NCI-H1930 (cell line): ENCODE measurements at places on chromosomes 7 and 10.
A peak's percentile ranks its signal among the peaks of the same experiment; 100 is the strongest.

- no peak for DNase-seq
These were observed 78.5 kb upstream of the GATAD1 start for GRCh38 chr7:92368741-92369140.

DNA sequence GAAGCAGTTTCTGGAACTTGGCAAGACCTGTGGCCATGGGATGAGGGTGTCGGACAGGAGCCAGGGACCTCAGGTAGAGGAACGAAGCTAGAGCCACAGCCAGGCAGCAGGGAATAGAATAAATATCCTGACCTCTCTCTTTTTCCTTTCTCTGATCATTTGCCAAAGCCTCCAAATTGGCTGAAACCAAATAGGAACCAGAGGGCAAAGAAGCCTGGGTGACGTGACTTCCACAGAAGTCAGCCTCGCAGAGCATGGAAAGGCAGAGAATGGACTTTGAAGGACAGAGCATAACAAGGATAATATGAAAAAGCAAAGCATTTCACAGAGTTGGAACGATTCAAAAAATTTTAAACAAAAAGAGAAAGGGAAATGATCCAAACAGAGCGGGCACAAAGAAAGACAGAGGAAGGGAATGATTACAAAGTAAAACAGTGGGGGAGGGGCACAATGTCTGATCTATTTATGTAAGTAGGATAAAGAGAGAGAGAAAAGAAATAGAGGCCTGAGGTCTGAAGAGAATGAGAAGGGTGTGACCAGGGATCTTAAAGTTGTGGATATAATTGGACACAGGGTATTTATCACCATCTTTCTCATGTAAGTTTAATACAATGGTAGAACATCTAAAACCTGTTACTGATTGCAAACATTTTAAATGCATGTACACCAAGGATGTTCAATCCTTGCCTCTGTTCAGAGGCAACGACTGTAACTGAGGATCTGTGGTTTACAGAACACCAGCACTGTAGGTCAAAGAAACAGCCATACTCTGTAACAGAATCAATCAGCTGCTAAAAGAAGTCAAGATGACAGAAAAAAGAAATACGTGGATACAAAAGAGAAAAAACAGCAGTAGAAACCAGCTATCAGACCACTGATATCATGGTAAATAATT is 4.5 kb upstream of the ZEB1 start:
- DNase-seq, result no peak

- DNase-seq, result no peak
These were observed 18.7 kb downstream of the C10orf105 start for GRCh38 chr10:71700731-71701368.

- DNase-seq, result no peak
These were observed 1.5 kb upstream of the ELN start for GRCh38 chr7:74026406-74026902.

DNA sequence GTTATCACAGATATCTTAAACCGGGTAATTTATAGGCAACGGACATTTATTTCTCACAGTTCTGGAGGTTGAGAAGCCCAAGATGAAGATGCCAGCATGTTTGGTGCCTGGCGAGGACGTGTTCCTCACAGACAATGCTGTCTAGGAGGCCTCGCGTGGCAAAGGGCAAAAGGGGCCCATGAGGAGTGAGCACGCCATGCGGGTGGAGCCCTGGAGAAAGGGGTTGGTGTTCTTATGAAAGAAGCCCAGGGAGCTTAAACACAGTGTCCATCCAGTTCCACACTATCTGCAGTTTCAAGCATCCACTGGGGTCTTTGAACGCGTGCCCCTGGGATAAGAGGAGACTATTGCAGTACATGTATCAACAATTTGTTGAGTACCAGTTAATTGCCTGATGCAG is 51.4 kb downstream of the CXCL12 start:
- DNase-seq, result no peak

- DNase-seq, result no peak
These were observed 92.3 kb downstream of the RNF216 start for GRCh38 chr7:5689118-5689517.

GRCh38 chr10:18145652-18146051 is 5.4 kb downstream of the CACNB2 start:
- no peak for DNase-seq

DNA sequence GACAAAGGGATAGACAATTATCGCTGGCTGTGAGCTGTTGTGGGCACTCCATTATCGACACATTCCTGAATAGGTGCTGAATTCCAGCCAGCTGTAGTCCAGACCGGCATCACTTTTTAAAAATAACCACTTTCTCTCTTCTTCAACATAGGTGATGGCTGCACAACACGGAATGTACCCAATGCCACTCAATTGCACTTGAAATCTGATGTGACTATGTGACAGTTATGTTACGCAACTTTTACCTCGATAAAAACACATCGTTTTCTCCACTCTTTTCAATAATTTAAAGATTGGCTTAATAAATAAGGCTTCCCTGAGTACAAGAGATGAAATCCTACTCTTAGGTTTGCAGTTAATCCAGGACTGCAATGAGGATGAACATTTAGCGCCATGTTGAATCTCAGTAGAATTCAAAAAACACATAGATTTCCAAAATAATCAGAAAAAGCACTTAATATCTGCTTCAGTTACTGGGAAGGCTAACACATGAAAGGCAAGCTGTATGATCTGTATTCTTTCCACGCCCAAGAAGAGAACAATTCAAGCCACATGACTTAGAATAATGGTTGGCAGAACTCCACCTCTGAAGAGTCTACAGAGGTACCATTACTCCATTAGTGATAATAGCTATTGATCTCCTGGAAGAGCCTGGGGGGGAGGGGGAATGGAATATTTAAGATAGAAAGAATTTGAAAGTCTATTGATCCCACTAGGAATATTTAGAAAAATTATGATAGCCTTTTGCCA is 3.6 kb downstream of the YWHAG start:
- DNase-seq, result no peak

GRCh38 chr7:86965727-86966120 is 93.7 kb downstream of the ELAPOR2 start:
- no peak for DNase-seq

DNA sequence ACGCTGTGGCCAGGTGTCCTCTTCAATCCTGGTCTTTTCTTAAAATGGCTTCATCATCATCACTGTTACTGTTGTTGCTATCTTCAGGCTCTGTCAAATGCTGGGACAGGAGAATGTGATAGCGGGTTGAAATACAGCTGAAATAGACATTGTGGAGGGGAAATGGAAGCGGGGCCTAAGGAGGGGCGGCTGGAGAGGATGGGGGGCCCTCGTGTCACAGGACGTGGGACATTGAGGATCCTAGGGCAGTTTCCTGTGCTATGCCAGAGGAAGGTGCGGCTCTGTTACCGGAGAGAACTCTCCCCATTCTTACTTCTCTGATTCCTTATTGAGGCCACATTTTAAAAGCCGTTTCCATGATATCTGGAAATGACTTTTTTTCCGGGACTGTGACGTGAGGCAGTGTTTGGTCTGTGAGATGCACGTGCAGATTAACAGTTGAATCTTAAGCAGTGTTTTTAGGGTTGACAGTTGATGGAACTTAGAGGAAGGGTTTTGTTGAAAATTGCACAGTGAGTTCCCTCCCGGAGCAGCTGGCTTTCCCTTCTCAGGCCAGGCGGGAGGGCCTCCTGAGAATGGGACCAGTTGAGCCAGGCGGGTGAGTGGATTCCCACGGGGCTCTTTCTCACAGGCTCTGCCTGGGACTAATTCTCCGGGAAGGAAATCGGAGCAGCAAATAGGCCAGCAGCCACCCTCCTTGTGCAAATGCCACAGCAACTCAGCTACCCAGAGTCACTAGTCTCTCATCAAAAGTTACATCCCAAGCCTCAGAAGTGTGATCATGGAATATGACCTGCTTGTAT is 125.2 kb downstream of the TACC2 start:
- no peak for DNase-seq

DNA sequence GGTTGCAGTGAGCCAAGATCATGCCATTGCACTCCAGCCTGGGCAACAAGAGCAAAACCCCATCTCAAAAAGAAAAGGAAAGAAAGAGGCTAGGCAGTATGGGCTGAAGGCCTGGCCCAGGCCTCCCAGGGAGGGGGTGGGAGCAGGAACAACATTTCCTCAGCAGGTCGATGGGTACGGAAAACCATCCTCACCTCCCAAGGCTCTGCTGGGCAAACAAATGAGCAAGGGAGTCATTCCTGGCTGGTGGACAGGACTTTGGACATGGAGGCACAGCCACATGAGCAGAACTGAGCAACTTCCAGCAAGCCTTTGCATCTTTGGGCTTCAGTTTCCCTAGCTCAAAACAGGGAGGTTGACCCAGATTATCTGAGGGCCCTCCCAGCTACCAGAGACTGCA is 13.0 kb downstream of the OGDHL start:
- no peak for DNase-seq

DNA sequence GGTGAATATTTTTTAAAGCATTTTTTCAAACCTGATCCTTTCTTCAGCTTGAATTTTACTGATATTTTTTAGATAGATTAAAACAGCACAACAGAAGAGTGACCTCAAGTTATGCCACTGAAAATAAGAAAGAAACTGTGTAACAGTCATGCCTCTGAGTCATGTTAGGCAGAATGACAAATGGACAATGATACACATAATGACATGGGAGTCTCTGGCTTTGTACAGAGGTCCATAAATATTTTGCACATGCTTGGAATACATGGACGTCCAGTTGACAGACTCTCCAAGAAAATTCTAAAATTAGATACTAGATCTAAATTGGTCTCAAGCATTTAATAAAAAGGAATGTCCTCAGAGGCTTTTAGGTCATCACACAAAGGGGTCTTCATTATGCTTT is 21.9 kb upstream of the SEMA3A start:
- DNase-seq, result no peak

DNA sequence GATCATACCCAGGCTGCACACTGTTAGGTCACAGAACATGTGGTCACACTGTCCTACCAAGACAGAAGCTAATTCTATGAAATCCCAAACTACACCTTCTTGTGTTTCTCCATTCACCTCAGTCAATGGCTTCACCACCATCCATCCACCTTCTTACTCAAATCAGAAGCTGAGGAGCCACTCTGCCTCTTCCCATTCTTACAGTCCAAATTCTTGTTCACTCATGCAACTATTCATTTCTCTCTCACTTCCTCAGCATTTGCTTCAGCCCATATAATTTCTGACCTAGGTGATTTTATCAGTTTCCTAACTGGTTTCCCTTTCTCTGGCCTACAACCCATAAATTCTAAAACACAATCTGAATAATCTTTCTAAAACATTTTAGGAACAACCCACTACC is 229.2 kb downstream of the LRRN3 start:
- no peak for DNase-seq

- DNase-seq, result no peak
These were observed 83.8 kb downstream of the CPEB3 start for GRCh38 chr10:92207061-92207460.

DNA sequence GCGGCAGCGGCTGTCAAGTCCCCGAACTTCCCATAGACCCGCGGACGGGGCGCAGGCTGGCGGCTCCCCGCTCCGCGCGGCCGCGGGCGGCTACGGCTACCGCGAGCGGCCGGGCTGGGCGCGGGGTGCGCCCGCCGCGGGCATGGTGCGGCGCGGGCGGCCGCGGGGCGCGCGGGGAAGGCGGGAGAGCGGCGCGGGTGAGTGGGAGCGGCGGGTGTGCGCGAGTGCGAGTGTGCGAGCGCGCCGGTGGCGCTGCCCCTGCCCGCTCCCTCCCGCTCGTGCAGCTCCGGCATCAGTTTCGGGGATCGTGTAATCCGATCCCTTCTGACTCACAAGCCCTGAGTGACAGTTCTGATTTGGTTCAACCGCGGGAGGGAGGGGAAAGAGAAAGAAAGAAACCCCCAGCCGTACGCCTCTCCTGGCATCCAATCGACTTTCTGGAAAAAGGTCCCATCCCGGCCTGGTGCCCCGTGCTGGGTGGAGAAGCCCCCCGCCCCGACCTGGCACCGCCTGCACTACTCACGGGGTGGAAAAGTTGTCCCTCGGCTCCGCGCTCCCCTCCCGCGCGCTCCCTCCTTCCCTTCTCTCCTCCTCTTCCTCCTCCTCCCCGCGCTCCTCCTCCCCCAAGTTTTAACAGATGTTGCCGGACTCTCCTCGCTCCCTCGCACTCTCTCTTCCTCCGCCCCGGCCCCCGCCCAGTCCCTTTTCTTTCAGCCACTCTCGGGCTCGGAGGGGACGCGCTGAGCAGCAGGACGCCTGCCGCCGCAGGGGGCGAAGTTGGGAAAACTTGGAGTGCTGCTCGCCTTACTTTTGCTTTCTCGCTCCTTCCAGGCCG is at the start of gene GLI3:
Gene GLI3, minus strand, starts transcription at position 234 of the 835 bp plus-strand sequence. CDS start 13,956 bp downstream, outside the sequence.
- DNase-seq, result no peak

- no peak for DNase-seq
These were observed 67.3 kb downstream of the PTN start for GRCh38 chr7:137276189-137276588.

DNA sequence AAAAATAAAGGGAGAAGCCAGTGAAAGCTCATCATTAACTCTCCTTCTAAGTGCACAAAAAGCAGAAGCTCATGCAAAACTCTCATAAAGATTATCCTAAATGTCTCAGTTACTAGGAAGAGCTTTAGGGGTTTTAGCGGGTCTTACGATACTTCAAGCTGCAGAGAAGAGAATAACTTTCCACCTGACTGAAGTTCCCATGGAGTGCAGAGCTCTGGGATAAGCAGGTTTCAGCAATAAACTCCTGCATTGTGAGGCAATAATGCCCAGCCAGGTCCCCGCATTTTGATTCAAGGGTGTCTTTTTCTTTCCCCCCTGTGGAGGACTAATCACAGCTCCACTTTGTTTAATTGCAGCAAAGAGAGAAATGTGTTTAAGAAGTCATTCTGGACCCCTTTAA is 241.9 kb upstream of the SP8 start:
- no peak for DNase-seq

- DNase-seq, result no peak
These were observed 546.7 kb downstream of the REEP3 start for GRCh38 chr10:64067859-64068258.

GRCh38 chr10:22344781-22345300 is 455 bp upstream of the SPAG6 start:
- DNase-seq, result no peak

DNA sequence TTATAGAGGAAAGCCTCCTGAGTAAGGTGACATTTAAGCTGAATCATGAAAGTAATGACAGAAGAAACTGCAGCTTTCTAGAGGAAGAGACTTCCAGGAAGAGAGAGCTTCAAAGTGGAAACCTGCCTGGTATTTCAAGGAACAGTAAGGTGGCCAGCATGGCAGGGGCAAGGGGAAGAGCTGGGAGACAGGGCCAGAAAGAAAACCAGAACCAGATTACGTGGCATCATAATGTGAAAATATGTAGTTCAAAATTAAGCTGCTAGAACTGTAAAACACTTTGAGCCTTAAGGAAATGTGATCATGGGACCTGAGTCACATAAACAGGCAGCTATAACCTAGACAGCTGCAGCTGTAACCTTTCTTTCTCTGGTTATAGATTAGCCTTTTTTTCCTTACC is 238.0 kb upstream of the FOXK1 start:
- no peak for DNase-seq

GRCh38 chr7:119918185-119918584 is 354.8 kb upstream of the KCND2 start:
- DNase-seq, result no peak

DNA sequence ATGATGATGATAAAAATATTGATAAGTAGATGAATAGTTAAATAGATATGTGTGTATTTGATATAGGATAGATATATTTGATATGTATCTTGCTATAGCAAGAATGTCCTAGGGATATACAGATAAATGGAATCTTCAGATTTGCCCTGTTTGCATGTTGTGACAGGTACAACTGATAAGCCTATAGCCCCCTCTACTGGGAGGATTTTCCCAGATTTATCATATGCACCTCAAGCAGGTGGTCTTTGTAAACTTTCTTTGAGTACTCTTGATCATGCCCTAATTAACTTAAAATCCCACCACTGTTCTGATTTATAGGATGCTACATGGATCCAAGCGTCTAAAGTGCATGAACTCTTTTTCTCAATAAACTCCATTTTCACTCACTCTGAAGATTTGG is 1050.7 kb downstream of the SORCS3 start:
- DNase-seq, result peak; percentile 16

- DNase-seq, result no peak
These were observed 69.4 kb downstream of the LRRN3 start for GRCh38 chr7:111160297-111160696.
